ENCODE measurements at places on chromosomes 7 and 10. TPM values are rescaled to one million over a fixed set of nuclear protein-coding genes. Genes with fewer than 3 reads are reported as not detected.

Gene STEAP1
- 73.1 TPM for total RNA-seq

Gene RADIL
- 1.5 TPM for total RNA-seq

Gene OR13A1
- not detected for total RNA-seq

Gene CYP26C1
- total RNA-seq: 0.06 TPM

Gene MSMB
- not detected for total RNA-seq

Data from aortic smooth muscle cell (primary cell).